ENCODE measurements at places on chromosomes 5 and 9. TPM values are rescaled to one million over a fixed set of nuclear protein-coding genes. Genes with fewer than 3 reads are reported as not detected.

The C6 gene
- total RNA-seq = not detected

The SMIM27 gene
- 3.0 TPM for total RNA-seq

The RGS14 gene
- total RNA-seq = 3.4 TPM

The FRMD3 gene
- total RNA-seq = 34.7 TPM

The ZNG1A gene
- 38.4 TPM for total RNA-seq

The NUDT2 gene
- total RNA-seq = 12.5 TPM

The NAIP gene
- total RNA-seq = 20.7 TPM

The LMX1B gene
- not detected for total RNA-seq

The TOR4A gene
- total RNA-seq = 0.49 TPM

The GAS1 gene
- 26.8 TPM for total RNA-seq

The SET gene
- 416 TPM for total RNA-seq

The MAST4 gene
- 17.7 TPM for total RNA-seq

The ANKRD34B gene
- 0.25 TPM for total RNA-seq

The SOHLH1 gene
- total RNA-seq = not detected

The FGF1 gene
- 6.1 TPM for total RNA-seq

Data from temporal lobe (tissue), 4 donors.